ENCODE measurements at places on chromosomes 13 and 19.

DNA sequence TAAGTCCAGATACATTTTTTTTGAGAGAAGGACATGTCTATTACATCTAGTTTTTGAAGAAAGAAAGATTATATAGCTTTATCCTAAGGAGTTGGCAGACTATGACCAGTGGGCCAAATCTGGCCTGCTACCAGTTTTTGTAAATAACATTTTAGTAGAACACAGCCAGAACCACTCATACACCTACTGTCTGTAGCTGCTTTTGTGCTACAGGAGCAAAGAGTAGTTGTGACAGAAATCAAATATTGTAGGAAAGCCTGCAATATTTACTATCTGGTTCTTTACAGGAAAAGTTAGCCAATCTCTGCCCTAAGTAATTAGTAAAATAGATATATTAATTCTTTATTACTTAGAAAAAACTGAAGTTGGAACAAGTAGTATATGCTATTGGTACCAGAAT, 17.2 kb downstream of the TDRD3 start:
- no peak overlapping the region for H3K27ac ChIP-seq
- peaks cover 2% of the 10 kb centered on the region for H3K36me3 ChIP-seq
- no peak for DNase-seq
- no peaks in the 10 kb centered on the region for H3K27me3 ChIP-seq

DNA sequence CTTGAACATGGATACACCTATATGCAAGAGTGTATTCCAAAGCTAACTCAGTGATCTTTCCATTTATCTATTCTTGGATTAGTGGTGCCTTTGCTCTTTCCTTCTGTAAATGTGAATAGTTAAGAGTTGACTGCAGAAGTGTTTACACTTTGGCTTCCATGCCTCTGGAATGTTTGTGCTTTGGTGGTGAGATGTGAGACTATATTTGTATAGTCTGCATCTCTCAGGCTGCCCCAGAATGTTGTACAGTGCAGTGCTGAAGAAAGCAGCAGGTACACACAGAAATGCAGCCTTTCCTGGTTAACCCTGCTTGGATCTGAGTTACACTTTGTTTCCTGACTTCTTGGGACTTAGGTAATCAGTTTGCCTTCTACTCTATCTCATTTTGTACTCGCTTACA, 90.2 kb downstream of the DNAJC15 start:
- H3K27me3 ChIP-seq: peaks cover 4% of the 10 kb centered on the region
- peaks cover 1% of the 10 kb centered on the region for H3K36me3 ChIP-seq
- H3K27ac ChIP-seq: no peak overlapping the region
- DNase-seq: no peak
- no peak overlapping the region for H3K4me3 ChIP-seq
- no peaks in the 10 kb centered on the region for H3K4me1 ChIP-seq

DNA sequence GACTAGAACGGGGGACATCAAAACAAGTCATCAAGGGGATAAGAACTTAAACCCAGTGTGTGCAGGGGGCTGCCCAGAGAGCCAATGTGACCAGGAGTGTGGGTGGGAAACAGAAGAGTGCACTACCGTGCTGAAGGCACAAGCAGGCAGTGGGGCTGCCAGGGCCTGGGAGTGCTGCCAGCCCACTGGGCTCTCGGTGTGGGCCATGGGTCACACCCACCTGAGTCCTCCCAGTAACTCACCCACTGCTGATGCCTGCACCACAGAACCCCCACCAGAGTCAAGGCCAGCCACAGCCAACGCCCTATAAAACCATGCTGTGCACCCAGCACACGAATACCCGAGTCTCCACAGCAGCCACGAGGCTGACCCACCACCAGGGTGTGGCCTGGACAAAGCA, 8.5 kb downstream of the MED26 start:
- peaks cover 23% of the 10 kb centered on the region for H3K36me3 ChIP-seq
- H3K4me1 ChIP-seq: peaks cover 80% of the 10 kb centered on the region
- H3K4me3 ChIP-seq: peak overlapping the region; percentile 25
- DNase-seq: no peak

DNA sequence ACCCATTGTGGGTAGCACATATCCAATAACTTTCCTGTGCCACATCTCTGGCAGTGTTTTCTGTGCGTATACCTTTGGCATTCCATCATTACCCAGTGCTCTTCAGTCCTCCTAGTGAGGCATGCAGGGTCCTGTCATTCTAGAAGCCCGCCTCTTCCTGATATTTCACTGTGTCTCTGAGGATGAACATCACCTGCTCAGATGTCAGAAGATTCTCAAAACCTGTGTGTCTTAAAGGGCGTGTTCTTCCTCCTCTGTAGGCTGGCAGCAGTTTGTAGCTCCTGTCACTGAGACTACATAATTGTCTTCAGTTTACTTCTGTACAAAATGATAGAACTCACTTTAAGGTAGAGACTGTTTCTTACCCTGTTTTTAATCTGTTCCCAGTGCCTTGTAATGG, 56.9 kb upstream of the TEX29 start:
- H3K4me1 ChIP-seq: peaks cover 44% of the 10 kb centered on the region
- no peak for DNase-seq
- peaks cover 9% of the 10 kb centered on the region for H3K36me3 ChIP-seq
- H3K27me3 ChIP-seq: no peaks in the 10 kb centered on the region

DNA sequence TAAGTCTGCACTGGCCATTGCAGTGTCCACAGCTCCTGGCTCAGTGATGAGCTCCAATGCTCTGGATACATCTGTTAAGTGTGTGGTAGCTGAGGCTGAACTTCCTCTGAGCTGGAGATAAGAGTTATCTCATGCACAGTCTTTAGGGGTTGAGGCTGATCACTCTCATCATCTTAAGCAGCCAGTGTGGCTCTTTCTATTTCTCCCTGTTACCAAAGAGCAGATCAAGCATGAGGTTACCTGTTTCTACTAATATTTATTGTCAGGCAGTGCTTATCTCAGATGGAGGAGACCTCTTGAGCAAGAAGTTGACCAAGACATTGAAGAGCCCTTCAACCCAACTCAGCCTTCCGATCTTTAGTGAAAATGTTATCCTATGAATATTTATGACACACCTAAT, 6.6 kb upstream of the OR10H2 start:
- no peak overlapping the region for H3K27ac ChIP-seq
- H3K36me3 ChIP-seq: no peaks in the 10 kb centered on the region
- H3K4me1 ChIP-seq: no peaks in the 10 kb centered on the region

All from central memory CD8-positive, alpha-beta T cell (primary cell).